ENCODE measurements at places on chromosomes 7 and 10. TPM values are rescaled to one million over a fixed set of nuclear protein-coding genes. Genes with fewer than 3 reads are reported as not detected.

Gene PRKG1
- 3.5 TPM for polyA plus RNA-seq

Gene CDHR3
- polyA plus RNA-seq: 1.3 TPM

DNA sequence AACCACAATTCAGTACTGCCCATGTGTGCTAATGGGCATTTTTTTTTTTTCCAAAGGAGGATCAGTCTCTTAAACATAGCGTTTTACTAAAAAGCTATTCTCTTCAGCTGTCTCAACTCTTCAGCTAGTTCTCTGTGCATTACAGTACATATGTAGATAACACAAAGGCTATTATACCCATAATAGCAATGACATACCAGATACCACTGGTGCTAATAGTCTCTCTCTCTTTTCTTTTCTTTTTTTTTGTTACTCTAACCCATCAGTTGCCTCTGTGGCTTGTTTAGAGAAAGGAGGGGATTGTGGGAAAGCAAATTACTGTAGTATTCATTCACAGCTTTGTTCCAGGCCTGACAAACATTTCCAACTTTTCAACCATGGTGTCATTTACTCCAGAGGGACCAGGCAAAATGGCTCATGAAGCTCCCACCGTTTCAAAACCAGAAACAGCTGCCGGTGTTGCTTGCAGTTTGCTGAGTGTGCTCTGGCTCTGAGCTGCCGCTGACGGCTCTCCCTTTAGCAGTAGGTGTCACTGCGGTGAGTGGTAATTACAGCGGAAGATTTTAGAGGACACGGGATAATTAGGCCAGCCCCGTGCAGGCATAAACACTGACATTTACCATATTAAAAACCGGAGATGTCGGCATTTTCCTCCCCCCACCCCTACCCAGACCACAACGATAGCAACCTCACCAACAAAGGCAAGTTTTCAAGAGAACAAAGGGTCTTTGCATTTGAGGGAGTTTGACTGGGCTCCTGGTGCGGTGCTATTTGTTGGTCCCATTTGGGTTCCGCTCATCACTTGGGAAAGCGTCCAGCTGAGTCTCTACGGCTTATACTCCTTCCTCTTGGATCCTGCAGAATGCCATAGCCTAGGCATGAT lies 1005.5 kb downstream of the KCNMA1 start:
- no peak for DNase-seq
- no peak overlapping the region for H3K4me3 ChIP-seq
- H3K27ac ChIP-seq: no peak overlapping the region
- peaks cover 28% of the 10 kb centered on the region for H3K27me3 ChIP-seq
- no peaks in the 10 kb centered on the region for H3K36me3 ChIP-seq
- H3K4me1 ChIP-seq: no peaks in the 10 kb centered on the region

- no peak overlapping the region for H3K27ac ChIP-seq
- H3K4me1 ChIP-seq: no peaks in the 10 kb centered on the region
- H3K4me3 ChIP-seq: no peak overlapping the region
Measured at GRCh38 chr10:1738950-1739349, 1.6 kb upstream of the ADARB2 start.

All from IMR-90 (cell line).